NCI-H187 (cell line): ENCODE measurements at places on chromosomes 6 and 20.
A peak's percentile ranks its signal among the peaks of the same experiment; 100 is the strongest.

GRCh38 chr6:131840936-131841583 is 33.2 kb downstream of the ENPP1 start:
- no peak for DNase-seq

DNA sequence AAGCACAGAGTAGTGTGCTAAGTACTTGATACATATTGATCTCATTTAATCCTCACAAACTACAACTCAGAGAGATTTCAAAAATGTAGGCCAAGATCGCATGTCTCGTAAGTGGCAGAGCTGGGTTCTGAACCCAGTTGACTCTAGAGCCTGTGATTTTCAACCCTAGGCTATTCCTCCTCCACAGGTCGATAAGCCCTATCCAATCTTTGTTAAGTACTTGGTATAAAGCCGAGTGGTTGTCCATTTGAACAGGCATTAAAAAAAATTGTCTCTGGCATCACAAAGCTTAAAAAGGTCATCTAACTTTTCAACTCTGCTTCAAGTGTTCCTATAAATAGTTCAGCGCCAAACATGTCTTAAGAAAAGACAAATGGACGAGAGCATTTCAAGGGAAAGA is 37.4 kb downstream of the LYRM4 start:
- no peak for DNase-seq

- DNase-seq, result no peak
Measured at GRCh38 chr6:37174515-37175331, 4.8 kb downstream of the PIM1 start.

- no peak for DNase-seq
Measured at GRCh38 chr20:50314678-50315335, 124.2 kb downstream of the CEBPB start.

DNA sequence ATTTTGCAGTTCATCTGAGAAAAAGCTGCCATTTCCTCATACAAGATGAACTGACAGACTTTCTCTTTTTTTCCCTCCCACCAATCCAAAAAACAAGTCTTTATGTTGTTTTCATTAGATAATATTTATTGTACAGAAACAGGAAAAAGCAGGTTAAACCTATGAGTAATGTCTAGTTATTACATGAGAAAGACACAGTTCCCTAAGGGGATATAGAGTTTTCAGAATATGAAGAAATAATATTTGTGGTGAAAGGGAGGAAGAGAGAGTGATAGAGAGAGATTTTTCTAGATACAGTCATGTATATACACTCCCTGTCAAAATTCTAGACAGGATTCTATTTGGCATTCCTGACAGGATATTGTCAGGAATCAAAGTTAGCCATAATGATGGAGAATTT is 392.4 kb downstream of the BMP2 start:
- no peak for DNase-seq

- no peak for DNase-seq
Measured at GRCh38 chr6:128601060-128601459, 80.7 kb upstream of the PTPRK start.

DNA sequence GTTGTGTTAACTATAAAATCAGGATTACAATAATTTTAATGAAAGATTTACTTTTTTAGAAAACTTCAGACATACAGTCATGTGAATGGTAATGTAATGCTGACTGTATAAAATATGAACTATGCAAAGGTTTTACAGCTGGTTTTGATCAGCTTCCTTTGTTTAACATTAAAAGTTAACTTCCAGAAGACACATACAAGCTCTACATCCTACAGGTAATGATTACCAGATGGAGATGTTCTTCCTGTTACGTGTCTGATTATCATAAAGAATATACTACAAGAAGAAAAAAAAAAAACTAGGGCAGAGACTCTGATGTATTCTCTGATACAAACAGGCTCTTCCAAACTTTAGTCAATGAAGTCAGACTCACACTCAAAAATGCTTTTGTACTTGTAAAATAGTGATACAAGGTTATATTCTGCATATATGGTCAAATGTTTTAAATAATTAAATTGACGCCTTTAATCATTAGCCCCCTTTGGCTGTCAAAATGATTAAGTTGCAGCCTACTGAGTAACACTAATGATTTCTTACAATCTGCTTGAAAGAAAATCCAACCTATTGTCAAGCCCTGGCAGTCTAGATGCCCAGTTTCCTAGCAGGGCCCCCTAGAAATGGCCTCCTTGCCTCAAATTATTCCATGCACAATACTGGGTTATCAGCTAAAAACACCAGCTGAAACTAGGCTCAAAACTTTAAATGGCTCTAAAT is 251.8 kb upstream of the RUNX2 start:
- DNase-seq, result no peak

- peak; percentile 94 for DNase-seq
Measured at GRCh38 chr20:37846573-37846972, 56.4 kb upstream of the VSTM2L start.

- no peak for DNase-seq
Measured at GRCh38 chr6:22024973-22025467, 271.8 kb downstream of the PRL start.
